ENCODE measurements at places on chromosomes 2 and 18.

DNA sequence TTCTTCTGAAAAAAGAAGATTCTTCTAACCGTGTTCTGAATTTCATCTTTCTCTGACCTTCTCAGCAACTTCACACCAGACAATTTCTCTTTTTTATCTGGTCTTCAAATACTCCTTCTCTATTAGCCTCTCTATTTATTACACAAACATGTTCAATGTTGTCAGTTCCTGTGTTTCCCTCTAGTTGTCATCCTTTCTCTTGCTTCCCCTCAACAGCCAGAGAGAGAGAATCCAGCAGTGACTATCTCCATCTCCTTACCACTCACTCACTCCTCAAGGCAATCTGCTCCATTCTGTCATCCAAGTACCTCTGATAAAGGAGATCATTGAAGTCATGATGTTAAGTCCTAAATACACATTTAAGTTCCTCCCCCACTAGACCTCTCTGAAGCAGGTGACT, 491.9 kb upstream of the CHAC2 start:
- no peak for DNase-seq

DNA sequence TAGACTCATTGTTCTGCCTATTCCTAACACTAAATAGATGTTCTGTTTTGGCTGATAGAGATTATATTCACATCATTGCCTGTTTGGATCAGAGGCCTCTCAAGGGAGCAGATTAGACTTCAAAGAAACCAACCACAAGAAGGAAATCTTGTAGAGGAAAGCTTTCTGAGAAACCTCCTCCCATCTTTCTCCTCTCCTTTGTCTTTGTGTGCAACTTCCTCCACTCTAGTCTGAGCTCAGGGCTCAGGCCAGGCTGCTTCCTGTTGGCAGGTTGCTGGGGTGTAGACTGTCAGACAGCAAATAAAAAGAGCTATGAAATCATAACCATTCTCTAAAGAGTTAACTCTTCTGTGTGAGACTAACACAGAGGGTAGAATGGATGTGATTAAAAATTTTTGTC, 113.0 kb downstream of the TGFA start:
- no peak for DNase-seq

GRCh38 chr2:129135017-129135416, 816.3 kb upstream of the HS6ST1 start:
- DNase-seq, result no peak

DNA sequence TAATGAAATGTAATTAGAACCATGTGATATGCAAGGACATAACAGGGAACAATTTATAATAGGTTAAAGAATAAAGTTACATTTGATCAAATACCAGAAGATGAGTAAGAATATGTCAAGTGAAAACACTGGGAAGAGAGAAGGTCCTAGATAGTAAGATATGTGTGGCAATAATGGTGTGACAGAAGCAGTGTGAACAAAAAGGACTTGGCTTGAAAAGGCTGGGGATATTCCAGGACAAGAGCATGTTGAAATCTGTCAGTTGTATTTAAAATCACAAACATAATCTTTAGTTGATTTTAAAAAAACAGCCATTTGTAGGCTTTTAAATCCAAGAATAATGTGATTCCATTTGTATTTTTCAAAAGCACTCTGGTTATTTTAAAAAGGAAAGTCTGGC, 1399.9 kb upstream of the SLC39A10 start:
- DNase-seq, result no peak

DNA sequence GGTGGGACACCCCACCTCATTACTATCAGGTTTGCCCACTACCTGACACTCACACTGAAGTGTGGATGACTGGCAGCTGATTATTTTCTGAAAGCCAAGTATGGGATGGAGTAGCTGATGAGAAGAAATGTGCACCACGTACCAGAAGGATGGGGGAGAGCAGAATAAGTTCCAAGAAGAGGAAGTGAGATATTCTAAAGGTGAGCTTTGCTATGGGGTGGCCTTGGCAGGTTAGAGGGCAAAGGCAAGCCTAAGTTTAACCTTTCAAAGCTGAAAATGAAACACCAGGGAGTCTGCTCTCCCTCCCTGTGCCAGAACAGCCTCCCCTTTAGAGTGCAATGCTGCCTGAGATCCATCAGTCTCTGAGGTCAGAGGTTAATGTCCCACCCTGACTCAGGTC, 196.1 kb upstream of the OSR1 start:
- DNase-seq, result no peak

DNA sequence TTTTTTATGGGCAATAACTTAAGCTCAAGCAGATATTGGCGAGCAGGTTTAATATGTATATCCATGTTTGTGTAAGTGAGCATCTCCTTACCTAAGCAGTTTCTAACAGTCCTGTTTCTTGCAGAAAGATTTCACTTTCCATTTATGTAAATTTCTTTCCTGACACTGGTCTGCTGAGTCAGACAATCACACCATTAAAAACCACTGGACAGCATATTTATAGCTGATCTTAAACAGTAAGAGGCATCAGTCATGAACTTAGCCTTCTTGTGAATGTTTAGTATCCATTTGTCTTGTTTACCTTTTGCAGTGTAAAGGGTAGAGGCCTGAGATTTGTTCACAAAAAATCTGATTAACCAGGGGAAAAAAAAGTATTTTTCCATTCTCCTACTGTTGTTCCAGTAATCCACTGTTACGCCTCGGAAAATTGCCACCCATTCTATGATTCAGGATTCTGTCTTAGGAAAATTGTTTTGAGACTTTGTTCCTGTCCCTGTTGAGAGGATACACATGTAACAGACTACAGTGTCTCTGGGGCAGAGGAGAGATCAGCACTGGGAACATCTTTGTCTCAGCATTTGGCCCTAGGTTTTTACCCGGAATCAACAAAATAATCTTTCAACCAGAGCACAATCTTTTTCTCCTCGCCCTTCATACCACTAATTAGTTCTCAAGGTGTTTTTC, 521.0 kb upstream of the NRP2 start:
- DNase-seq, result no peak

DNA sequence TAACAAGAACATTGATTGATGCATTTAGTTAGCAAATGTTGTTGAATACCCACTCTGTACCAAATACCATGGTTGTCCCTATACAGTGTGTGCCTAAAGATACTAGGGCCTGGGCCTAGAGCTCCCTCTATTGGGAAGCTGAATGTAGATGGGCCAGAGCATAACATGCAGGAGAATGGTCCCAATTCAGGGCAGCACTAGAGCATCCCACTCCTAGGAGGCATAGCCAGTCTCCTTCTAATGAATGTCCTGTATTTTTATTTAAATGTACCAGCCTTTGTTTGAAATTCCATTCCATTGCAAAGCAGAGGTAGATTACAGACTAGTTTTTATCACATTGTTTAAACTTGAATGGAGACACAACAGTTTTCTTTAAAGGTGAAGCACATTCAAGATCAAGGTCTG, 90.6 kb downstream of the FEZ2 start:
- DNase-seq, result no peak

- peak; percentile 32 for DNase-seq
Measured at GRCh38 chr2:88159955-88160415, 10.2 kb upstream of the THNSL2 start.

DNA sequence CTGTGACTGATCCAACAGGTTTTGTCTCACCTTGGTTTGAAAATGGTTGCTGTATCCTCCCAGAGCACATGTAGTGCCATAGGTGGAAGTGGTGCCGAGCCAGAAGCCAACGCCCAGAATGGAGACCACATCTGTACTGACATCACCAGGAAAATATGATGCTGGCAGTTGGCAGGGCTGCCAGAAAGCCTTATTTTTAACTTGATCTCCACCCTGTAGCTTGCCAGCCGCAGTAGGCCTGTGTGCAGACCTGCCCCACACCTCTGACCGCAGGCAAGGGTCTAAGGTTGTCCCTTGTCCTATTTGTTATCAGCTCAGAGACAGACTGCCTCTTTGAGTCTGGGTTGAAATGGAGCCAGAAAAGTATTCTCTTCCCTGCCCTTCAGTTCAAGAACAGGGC, 123.5 kb upstream of the EML6 start:
- DNase-seq, result no peak

DNA sequence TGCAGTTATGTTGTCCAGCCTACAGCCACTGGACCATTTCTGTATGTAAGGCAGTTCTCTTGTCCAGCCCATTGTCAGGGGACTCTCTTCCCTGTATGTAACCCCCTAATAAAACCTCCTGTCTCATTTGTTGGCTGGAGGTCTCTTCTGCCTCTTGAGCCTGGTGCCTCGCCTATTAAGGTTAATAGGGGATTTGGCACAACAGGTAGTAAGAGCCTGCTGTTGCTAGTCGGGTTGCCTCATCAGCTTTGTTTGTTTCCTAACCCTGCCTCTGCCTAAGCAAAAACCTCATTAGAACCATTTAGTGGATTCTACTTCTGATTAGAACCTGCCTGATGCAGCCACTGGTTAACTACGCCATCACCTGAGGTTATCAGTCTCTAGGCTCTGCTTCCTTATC, 62.2 kb upstream of the STPG4 start:
- DNase-seq, result no peak

DNA sequence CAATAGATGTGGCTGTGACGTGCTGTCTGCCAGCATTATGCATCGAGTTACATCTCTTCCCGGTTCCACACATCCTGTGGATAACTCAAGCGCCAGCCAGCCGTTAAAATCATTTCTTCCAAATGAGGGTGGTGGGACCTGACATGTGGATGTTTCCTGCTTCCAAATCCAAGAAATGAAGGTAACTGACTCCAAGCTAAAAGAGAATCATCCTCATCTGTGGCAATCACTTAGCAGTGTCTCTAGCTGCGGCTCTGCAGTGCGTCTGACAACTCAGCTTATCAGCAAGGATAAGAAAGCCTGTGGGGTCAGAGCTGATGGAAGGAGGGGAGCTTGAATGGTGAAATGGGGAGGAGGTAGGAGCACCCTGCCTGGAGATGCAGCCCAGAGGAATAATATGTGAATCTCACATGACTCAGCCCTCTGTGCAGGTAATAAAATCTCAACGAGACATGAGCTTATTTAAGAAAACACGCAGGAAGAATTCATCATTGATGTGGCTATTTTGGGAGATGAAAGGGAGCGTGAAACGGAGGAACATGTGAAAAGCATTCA, 382.2 kb upstream of the TRIB2 start:
- no peak for DNase-seq

All from stimulated activated CD4-positive, alpha-beta T cell treated with anti-CD3 and anti-CD28 coated beads, Interleukin-12 subunit alpha, Interleukin-12 subunit beta, amount 100 ng/mL, for 24 hours (primary cell).